GM12891 (cell line): ENCODE measurements at places on chromosomes 4 and X.

- DNase-seq: peak; percentile 23
Measured at GRCh38 chr4:15729910-15730533, 27.2 kb downstream of the BST1 start.

DNA sequence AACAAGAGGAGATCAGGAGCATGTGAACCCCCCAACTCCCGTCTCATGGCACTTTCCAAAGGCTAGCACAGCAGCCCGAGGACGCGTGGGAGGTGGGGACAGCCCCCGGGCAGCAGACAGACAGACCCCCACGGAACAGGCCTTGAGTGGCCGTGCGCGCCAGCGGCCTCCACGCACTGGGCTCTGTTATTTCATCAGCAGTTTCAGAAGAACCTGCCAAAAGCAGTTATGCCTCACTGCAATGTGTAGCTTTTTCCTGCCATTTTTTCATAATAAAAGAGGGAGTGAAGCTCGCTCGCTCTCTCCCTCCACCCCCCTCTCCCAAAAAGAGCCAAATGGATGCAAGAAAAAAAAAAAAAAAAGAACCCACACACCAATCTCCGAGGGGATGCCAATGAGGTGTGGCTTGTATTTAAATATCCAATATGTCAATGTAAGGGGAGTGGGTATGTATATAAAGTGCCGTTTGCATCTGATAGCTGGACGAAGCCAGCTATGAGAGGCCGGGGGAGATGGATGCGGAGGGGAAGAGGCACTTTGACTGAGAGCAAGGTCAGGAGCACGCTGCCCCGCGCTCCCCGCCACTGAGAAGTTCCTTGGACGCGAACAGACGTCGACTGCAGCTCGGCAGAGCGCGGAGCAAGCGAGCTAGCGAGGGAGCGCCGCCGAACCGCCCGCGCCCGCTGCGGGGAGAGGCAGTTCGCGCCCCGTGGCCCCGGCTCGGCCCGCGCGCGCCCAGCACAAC lies at the start of gene FGF16:
TSS of gene FGF16 (plus strand) at position 482 of the 745 bp plus-strand sequence. CDS start 286 bp downstream, outside the sequence.
- no peak for DNase-seq

GRCh38 chr4:15891312-15891711 lies 47.2 kb downstream of the FGFBP1 start:
- no peak for DNase-seq

GRCh38 chr4:5839751-5840674 lies 52.9 kb downstream of the CRMP1 start:
- DNase-seq: no peak

- no peak for DNase-seq
Measured at GRCh38 chrX:140711894-140712293, 2.3 kb downstream of the LINC00632 start.

DNA sequence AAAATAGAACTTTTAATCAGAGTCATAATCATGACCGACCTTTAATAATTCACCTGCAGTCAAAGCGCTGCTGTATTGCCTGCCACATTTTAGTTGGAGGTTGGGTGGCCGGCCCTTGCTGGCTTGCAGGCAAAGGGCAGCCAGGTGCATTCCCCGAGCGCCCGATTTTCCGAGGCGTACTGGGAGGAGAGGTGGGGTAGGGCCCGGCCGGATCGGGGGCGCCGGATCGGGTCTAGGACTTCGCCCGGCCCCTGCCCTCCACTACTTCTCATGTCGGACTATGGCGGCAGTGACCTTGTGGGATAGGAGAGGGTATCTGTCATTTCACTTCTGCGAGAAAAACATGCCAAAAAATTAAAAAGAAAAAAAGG lies 2.5 kb upstream of the RS1 start:
- no peak for DNase-seq

DNA sequence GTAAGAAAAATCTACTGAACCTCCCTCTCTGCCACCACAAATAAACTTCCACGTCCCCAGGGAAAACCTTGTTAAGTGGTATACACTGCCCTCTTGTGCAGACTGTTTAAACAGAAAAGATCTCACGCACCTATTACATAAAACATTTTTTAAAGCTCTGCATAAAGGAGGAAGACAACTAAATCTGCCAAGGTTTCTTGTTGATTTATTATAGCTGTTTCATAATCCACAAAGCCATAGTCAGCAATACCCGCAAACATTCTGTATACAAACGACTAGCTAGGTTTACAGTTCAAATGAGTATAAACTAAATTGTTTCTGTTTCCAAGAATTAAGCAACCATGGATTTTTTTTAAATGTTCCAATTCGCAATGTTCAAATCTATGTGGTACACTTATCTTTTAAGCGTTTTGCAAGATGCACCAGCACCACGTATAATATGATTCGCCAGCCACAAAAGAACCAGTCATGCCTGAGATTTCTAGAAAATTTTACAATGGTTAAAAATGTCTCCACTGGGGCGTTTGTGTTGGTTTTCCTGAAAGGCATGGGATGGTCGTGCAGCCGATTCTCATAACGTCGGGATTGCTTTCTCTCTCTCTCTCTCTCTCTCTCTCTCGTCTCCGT lies 164.6 kb downstream of the PRKX start:
- DNase-seq: no peak

DNA sequence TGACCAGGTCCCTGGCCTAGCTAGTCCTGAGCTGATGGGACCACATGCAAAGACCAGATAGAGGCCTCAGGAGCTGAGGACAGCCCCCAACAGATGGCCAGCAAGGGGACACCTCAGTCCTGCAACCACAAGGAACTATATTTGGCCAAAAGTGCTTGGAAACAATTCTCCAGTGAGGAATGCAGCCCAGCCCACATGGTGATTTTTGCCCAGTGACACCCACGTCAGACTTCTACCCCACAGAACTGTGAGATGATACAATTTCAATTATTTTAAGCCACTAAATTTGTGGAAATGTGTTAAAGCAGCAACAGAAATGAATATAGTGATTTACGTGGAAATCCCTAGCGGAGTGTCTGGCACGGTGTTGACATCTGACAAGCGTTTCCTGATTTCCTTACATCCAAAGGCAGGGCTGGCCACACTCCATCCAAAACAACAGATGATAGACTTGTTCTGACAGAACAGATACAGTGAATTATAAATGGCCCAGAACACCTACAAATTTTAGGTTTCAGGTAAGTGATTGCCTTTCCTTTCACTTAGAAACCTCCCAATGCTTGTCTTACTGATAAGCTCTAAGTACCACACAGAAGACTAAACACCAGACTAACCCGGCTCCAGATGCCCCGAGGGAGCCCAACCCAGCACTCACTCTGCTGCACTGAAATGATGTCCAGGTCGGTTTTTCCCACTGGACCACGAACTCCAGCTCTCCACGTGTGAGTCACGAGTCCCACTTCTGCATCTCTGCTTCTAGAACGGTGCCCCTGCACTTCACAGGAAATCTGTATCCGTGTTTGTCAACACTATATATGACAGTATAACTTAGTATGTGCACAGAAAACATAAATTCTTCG lies 5.8 kb downstream of the AFAP1 start:
- DNase-seq: no peak

DNA sequence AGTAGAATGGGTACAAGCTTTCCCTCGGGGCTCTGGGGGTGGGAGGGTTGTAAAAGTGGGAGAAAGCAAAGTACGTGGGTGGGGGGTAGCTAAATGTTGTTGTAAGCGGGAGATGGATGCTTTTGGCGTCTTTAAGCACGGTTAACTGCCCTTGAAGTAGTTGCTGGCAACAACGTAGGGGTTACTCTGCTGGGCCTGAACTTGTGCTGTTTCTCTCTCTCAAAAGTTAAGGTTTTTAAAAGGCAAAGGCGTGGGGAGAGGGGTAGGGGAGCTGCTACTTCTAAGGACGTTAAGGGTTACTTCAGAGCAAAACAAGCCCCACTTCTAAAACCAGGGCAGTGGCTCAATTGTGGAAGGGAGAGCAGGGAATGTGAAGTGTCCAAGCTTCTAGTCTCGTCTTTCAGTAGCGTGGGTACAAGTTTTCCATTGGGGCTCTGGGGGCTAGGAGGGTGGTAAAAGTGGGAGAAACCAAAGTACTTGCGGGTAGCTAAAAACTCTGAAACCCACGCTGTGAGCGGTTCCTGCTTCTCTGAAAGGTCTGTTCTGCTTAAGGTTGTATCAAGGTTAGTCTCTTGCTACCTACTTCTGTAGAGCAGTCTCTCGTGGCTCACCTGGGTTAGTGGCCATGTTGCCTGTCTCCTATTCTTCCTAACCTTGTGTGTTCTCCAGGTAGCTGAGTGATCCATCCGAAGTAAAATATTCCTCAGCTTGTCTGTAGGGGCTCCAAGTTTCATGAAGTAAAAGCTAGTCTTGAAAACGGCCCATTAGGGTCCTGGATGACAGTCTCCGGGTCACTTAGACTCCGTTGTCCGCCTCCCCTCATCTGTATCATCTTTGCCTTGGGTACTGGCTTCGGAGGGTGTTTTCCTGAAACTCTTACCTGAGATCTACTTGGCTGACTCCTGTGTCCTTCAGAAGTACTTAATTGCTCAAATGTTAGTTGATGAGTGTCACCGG lies 1.7 kb upstream of the WDR1 start:
- no peak for DNase-seq
